ENCODE measurements at places on chromosomes 7 and 10.

DNA sequence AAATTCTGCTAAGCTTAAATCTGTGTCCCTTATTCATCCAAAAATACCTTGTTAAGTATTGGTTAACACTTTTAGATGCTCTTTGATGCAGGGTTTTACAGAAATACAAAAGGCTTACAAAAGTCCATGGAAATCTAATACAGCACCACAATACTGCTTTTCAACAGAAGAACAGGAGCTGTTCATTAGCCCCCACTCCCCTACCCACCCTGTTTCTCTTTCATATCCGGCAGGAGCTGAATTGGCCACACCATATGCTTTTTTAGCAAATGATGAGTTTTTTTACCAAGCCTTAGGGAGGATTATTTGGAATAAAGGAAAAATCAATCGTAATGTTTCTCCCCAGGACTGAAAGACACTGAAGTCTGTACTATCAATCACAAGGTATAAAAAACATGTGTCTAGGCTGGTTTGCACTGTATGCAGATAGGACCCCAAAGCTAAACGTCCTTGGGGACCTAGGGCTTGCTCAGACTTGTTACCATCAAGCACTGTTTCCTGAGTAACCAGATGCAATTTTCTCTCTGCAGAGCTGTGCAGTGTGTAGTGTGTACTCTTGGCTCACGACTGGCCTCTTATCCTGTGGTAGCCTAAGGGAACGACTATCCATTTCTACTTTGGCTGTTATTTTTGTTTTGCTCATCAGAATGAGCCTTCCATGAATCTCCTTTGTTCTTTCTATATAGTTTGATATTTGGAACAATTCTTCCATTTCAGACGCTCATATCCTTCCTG lies 143.3 kb upstream of the LRGUK start:
- DNase-seq, result no peak

- DNase-seq, result no peak
Observed at GRCh38 chr10:132809232-132810140, 23.5 kb upstream of the NKX6-2 start.

- no peak for DNase-seq
Observed at GRCh38 chr7:71361451-71362032, 229.6 kb downstream of the GALNT17 start.

DNA sequence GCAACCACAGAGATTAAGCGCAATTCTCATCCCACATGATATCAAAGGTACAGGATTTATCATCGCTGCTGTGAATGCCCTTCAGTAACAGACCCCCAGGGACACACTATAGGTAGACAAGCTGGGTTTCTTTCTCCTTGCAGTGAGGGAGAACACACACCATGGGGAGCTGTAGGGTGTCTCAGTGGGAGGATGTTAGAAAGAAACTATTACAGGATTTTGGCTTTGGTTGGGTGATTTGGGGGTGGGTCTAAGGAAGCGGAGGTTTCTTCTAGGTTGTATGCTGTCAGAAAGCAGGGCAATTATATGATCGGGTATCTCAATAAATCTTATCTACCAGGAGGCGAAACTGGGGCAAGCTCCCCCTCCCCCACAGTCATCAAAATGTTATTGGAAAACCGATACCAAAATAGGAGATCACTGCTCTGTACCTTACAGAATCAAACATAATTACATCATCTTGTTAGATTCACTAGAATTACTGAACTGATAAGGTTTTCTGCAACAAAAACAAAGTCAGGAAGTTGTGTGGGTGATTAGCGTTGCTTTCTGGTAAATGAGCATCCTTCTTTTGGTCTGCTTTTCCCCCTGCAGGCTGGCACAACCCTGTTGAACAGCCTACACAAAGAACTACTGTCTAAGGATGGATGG lies 209.7 kb downstream of the TEX36 start:
- no peak for DNase-seq

GRCh38 chr7:2970861-2971260 lies 72.8 kb downstream of the CARD11 start:
- no peak for DNase-seq

DNA sequence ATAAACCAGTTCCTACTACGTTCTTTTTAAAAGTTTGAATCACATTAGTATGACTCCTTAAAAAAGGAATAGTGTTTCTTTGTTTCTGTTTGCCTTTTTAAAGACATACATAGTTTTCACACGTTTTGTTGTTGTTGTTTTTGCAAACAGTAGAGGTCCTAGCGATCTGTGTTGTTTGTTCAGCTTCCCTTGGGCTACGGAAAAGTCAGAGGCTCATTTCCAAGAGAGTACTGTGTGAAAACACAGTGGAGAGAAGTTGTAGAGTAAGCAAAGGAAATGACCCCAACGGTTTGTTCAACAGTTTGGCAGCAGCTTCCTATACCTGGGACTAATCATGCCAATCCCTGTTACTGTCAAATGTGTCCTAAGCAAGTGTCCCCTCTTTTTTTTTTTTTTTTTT lies 87.1 kb upstream of the STEAP1 start:
- no peak for DNase-seq

- no peak for DNase-seq
Observed at GRCh38 chr10:119575506-119575905, 21.3 kb downstream of the TIAL1 start.

DNA sequence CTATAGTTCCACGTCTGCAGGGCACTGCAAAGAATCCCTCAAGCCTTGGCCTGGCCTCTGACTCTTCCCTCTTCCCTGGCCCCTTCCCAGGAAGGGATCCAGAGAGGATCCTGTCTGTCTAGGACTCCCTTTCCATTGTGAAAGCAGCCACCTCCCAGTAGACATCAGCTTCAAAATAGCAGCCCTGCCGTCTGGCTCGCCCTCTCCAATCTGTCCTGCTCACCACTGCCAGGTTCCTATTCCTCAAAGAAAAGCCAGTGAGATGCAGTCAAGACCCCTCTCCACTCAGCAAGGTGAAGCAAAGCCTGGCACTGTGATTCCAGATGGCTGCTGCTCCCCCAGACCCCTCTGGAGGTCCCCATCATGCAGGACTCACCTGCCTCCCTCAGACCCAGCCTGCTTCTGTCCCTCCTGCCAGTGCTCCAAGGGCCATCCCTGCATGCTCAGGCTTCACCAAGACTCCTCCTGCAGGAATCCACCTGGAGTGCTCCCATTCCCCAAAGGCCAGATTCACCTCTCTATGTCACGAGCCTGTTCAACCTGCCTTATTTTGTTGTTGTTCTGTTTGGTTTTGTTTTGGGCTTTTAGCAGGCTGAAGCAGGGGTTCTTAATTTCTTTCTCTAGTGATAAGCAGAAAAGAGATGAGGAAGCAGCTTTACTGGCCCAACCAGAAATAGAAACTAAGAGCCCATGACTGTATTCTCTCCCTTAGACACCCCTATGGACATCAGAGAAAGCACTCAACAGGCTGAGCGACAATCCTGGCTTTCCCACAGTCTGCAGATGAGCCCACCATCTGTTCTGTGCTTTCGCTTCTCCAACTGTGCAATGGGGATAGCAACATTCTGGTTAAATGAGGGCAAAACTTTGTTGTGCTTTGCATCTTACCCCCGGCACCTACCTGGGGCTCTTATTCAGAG lies 305.1 kb downstream of the GRID1 start:
- DNase-seq, result no peak

All from stimulated activated CD4-positive, alpha-beta T cell treated with anti-CD3 and anti-CD28 coated beads, Interleukin-1b, Interleukin-23, amount 100 ng/mL, for 24 hours (primary cell).